ENCODE measurements at places on chromosomes 13 and 19. TPM values are rescaled to one million over a fixed set of nuclear protein-coding genes. Genes with fewer than 3 reads are reported as not detected.

DNA sequence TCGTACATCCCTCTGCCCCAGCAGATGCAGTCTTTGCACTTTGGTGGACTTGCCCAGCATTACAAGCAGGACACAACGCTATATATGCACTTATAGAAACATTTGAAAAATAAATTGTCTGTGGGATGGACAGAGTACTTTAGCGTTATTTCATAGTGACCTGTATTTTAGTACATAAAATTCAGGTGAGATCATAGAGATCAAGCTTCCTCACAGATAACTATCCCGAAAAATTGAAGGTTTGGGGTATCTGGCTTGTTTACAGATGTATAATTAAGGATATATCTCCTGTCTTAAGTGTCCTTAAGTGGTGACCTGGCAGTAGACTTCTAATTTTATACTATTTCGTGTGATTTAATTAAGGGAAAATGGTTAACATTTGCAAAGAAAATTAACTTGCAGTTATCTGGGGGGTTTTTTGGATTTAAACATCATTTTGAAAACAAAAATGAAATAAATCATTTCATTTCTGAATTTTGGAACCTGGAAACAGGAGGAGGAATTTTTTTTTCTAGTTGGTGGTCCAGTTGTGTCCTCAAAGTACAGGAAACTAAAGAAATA lies 977 bp upstream of the MAB21L1 start:
- DNase-seq: no peak

DNA sequence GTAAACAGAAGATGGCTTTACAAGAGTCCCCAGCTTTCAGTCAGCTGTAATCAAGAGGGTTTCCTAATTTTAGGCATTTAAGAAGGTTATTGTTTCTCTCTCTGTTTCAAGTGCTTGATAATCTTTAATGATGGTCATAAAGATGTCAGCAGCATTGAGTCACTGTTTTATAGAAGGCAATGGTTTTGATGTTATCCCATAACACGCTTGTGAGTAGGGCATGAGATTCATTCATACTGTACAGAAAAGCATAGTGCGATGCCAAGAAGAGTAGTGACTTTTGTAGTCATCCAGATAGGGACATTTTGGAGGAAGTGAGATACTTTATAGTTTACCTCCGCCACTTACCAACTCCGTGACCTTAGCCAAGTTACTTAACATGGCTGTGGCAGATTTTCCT lies 364.2 kb upstream of the SLC10A2 start:
- no peak for DNase-seq

DNA sequence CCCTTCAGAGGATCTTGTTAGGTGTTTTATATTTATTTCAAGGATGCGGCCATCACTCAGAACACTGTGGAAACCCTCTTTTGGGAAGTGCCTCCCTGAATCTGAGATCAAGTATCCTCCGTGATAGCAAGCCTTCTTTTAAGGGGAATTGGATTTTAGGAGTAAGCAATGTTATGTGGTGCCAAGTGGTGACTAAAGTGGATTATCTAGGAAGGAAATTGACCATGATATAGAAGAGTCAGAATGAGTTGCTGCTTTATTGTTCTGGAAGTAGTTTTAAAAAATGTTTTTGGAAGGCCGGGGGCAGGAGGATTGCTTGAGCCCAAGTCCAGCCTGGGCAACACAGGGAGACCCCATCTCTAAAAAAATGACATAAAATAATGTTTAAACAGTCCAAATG lies 6.7 kb downstream of the ERCC5 start:
- no peak for DNase-seq

- peak; percentile 55 for DNase-seq
Observed at GRCh38 chr19:44677019-44677811, 5.9 kb downstream of the CEACAM19 start.

GRCh38 chr13:113209336-113209758 lies at the start of gene CUL4A:
TSS of gene CUL4A (plus strand) at chr13:113209613. CDS start at chr13:113209628, 15 bp downstream.
- peak; percentile 73 for DNase-seq

GRCh38 chr13:98676239-98676638 lies 76.2 kb downstream of the SLC15A1 start:
- DNase-seq: no peak

- no peak for DNase-seq
Observed at GRCh38 chr13:75194717-75195462, 287.1 kb downstream of the TBC1D4 start.

- DNase-seq: no peak
Observed at GRCh38 chr13:102680133-102680717, 14.6 kb downstream of the METTL21C start.

- DNase-seq: no peak
Observed at GRCh38 chr19:33493401-33494275, 28.0 kb downstream of the PEPD start.

DNA sequence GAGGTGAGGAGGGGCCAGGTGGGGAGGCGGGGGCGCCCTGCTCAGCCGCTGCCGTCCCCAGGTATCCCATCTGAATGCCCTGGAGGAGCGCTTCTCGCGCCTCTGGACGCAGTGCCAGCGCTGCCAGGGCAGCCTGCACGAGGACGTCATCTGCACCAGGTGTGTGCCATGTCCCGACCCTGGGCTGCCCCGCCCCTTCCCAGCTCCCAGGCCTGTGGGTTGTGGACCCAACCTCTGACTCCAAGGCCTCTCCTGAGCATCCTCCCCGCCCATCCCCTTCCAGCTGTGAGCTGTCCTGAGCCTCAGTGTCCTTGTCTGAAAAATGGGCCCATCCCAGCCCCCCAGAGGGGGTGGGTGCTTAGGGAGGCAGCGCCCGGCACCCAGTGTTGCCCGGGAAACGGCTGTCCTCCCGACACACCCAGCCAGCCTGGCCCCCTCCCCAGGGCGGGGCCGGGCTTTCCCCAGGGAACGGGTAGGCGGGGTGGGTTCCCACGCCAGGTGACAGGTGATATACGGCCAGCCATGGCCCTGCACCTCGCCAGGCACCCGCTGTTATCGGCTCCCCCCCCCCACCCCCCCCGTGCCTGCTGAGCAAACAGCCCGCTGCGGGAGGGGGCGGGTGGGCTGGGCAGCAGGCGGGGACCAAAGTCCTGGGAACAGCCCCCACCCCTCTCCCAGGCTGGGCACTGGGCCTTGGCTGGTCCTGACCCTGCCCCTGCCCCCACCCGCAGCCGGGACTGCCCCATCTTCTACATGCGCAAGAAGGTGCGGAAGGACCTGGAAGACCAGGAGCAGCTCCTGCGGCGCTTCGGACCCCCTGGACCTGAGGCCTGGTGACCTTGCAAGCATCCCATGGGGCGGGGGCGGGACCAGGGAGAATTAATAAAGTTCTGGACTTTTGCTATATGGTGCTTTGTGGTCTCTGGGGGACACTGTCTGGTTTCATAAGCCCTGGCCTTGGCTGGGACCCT lies 1.3 kb upstream of the SPIB start:
- DNase-seq: no peak

GRCh38 chr13:60167121-60167520 lies 3.4 kb upstream of the DIAPH3 start:
- DNase-seq: no peak

Gene ZNF442
- 1.9 TPM for total RNA-seq

Gene PGLYRP2
- total RNA-seq: not detected

Gene ATXN8OS
- not detected for total RNA-seq

Gene SPTBN4
- 0.72 TPM for total RNA-seq

Gene ELOF1
- 71.2 TPM for total RNA-seq

Gene CLEC4M
- total RNA-seq: not detected

Gene CEBPA
- total RNA-seq: 2.8 TPM
